H9 (cell line): ENCODE measurements at places on chromosomes 12 and 14. TPM values are rescaled to one million over a fixed set of nuclear protein-coding genes. Genes with fewer than 3 reads are reported as not detected.

C12orf60 gene
- total RNA-seq = 1.6 and 1.9 TPM in 2 replicates

TBX5 gene
- not detected in 2 replicates for total RNA-seq

PMEL gene
- 71.0 and 72.6 TPM in 2 replicates for total RNA-seq

DNA sequence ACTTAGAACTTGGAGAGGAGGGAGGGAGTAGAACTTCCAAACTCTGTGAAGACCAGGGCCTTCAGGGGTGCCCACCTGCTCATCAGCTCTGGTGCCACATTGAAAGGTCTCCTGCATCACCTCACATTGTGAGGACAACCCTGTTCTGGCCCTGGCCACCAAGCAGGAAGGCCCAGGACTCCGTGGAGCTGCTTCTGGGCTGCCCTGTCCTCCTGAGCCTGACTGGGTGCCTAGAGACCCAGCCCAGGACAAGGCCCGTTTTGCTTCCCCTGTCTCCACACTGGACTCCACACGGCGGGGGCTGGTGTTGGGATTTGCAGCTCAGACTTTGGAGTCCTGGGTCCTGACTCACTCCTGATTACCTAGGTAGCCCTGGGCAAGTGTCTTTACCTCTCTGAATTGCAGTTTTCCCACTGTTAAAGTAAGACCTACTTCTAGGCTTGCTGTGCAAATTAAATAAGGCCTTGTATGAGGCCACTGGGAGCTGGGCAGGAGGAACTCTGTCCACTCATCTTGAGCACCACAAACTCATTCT is 12.5 kb upstream of the KRT82 start:
- DNase-seq = no peak

GRCh38 chr12:60100160-60100559 is 504.3 kb downstream of the SLC16A7 start:
- DNase-seq = no peak

DNA sequence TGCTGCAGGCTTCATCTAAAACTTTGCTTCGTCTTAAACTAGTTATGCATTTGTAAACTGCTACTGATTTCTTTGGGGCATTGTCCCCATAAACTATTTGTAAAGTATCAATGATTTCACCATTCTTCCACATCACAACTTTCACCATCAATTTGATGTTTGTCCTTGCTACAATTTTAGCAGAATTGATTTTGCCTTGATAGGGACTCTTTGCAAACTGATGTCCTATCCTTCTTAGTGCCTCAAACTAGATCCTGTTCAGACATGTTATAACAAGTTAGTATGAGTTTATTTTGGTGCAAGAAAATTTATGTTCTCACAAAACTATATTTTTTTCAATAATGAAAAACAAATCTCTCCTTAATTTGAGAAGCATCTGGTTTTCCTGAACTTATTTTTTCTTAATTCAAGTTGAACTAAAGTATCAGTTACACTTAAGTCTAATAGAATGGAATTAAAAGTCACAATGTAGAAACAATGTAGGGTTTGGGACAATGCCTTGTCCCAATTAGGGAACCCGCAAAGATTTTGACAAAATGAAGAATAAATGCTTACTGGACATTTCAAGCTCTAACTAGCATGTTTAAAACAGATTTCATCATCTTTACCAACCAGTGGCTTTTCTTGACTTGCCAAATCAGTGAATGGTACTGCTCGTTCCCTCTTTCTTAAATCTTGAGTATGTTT is 10.1 kb upstream of the ARID4A start:
- DNase-seq = no peak

- no peak for DNase-seq
Measured at GRCh38 chr12:108454539-108455139, 60.4 kb upstream of the FICD start.

- DNase-seq = no peak
Measured at GRCh38 chr14:34201909-34202637, 251.2 kb upstream of the EGLN3 start.

DNA sequence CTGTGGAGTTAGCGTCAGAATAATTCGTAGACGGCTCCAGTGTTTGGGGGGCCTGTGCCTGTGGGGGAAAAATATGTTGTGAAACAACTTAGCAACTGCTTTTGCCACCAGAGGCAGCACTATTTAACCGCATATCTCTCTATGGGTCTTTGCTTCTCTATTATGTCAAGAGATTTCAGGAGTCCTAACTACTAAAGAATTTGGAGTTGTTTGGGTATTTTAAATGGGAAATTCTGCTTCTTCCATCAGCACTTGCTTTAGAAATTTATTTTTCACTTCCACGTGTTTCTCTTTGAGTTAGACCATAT is 594 bp upstream of the CLEC14A start:
- DNase-seq = no peak

DNA sequence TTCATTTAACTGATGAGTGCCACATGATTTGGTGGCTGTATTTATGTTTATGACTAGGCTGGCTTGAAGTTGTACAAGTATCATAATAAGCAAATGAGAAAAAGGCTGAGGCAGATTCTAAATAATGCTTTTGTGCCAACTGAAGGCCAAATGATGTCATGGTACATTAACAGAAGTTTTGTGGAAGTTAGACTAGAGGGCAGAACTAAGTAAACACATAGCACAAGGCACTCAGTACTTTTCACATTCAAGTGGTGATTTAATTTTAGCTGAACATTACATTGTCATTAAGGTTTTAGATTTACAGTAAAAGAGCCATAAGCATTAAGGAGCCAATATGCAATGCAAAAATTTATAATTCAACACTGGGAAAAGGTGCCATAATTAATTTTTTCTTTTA is 21.1 kb downstream of the PPP1CC start:
- no peak for DNase-seq

GRCh38 chr12:56749853-56750252 is 2.3 kb downstream of the PRIM1 start:
- no peak for DNase-seq

GRCh38 chr12:42590330-42590934 is 886 bp upstream of the PRICKLE1 start:
- peak; percentile 51 for DNase-seq

DNA sequence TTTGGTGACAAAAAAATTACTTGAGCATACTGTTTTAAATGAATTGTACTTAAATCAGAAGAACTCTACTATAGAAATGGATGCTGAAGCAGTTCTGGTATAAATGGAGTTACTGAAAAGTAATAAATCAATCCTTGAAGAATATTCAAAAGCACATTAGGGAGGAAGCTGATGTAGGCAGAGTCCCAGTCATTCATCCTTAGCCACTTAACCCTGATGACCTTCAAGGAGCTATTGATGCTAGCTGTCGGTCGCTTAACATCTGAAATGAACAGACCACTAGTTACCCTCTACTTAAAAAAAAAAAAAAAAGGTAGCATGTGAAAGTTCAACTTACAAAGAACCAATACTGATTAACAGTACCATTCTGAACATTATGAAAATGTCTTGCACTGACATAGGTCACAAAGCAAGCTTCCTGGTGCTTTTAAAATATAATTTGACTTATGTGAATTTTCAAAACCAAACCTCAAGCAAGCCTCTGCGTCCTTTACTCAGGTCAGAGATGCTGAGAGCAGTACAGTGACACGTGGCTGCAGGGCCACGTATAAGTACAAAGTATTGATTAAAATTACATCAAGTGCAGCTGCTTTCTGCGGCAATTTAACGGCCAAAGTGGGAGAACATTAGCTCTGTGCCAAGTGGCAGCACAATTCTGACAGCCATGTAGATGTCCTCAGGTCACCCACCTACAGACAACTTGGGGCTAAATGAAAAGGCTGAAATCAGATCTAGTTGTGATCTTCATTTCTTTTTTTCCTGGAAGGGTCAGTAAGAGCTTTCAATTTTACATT is 18.1 kb downstream of the PPM1H start:
- no peak for DNase-seq

GRCh38 chr14:29274890-29275596 is 508.5 kb downstream of the FOXG1 start:
- DNase-seq = no peak

- no peak for DNase-seq
Measured at GRCh38 chr12:105927564-105927963, 211.2 kb downstream of the NUAK1 start.
